ENCODE measurements at places on chromosomes 7 and 10.

GRCh38 chr7:102721-103120, 89.7 kb upstream of the FAM20C start:
- no peaks in the 10 kb centered on the region for H3K4me1 ChIP-seq
- H3K27ac ChIP-seq: no peak overlapping the region
- H3K27me3 ChIP-seq: no peaks in the 10 kb centered on the region
- H3K36me3 ChIP-seq: no peaks in the 10 kb centered on the region
- DNase-seq: no peak

GRCh38 chr7:23333671-23334246, 34.6 kb downstream of the MALSU1 start:
- no peaks in the 10 kb centered on the region for H3K36me3 ChIP-seq
- H3K4me1 ChIP-seq: peaks cover 15% of the 10 kb centered on the region
- DNase-seq: no peak
- H3K27ac ChIP-seq: peak overlapping the region; percentile 59
- no peaks in the 10 kb centered on the region for H3K27me3 ChIP-seq

GRCh38 chr7:153030976-153031375, 271.4 kb downstream of the ACTR3B start:
- no peaks in the 10 kb centered on the region for H3K27me3 ChIP-seq
- H3K4me1 ChIP-seq: no peaks in the 10 kb centered on the region
- no peak overlapping the region for H3K27ac ChIP-seq
- H3K4me3 ChIP-seq: no peak overlapping the region

DNA sequence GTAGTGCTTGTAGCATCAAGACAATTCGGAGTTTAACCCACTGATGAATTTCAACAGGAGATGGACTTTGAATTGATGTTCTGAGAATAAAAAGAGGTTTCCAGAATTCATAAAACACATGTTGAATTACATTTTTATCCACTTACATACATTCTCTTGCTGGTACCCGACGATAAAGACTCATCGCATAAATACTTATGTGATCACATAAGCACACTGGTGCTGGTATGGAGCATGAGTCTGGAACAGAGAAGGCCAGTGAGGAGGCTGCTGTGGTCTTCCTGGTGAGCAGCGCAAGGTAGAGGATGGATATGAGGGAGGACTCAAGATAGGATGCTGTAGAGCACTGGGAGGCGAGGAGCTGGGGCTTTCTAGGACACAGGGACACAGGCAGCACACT, 109.0 kb downstream of the RNF216 start:
- no peak overlapping the region for H3K4me3 ChIP-seq
- peaks cover 33% of the 10 kb centered on the region for H3K4me1 ChIP-seq
- no peak overlapping the region for H3K27ac ChIP-seq
- H3K36me3 ChIP-seq: no peaks in the 10 kb centered on the region

- peaks cover 10% of the 10 kb centered on the region for H3K36me3 ChIP-seq
- peak overlapping the region; percentile 45 for H3K27ac ChIP-seq
- no peak for DNase-seq
- H3K4me1 ChIP-seq: peaks cover 69% of the 10 kb centered on the region
- H3K27me3 ChIP-seq: no peaks in the 10 kb centered on the region
Observed at GRCh38 chr10:103652599-103653281, 159.2 kb downstream of the NEURL1 start.

GRCh38 chr10:95880704-95881103, 27.1 kb upstream of the CC2D2B start:
- H3K4me3 ChIP-seq: no peak overlapping the region
- H3K27ac ChIP-seq: no peak overlapping the region
- H3K4me1 ChIP-seq: peaks cover 5% of the 10 kb centered on the region
- no peak for DNase-seq
- H3K27me3 ChIP-seq: no peaks in the 10 kb centered on the region

- no peak overlapping the region for H3K27ac ChIP-seq
- DNase-seq: no peak
- H3K27me3 ChIP-seq: no peaks in the 10 kb centered on the region
- no peaks in the 10 kb centered on the region for H3K36me3 ChIP-seq
- peaks cover 34% of the 10 kb centered on the region for H3K4me1 ChIP-seq
- no peak overlapping the region for H3K4me3 ChIP-seq
Observed at GRCh38 chr7:4700577-4701235, 18.6 kb downstream of the FOXK1 start.

DNA sequence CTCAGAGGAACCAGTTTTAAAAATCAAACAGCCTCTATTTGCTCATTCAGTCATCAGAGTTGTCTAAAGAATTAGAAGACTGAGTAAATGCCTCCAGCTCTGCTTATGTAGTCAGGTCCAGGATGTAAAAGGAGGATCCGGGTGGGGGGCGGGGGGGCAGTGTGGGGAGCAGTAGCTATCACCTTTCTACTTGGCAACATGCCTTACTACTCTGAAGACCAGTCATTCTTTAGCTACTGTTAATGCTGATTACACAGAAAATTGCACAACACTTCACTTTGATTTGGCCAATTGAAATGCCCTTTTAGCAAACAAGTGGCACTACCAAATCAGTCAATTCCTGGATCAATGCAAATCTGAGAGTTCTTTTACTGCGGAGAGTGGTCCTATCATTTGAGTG, 164.2 kb downstream of the NXPH1 start:
- no peaks in the 10 kb centered on the region for H3K36me3 ChIP-seq
- no peak overlapping the region for H3K27ac ChIP-seq

- H3K4me3 ChIP-seq: no peak overlapping the region
- no peaks in the 10 kb centered on the region for H3K36me3 ChIP-seq
- no peaks in the 10 kb centered on the region for H3K27me3 ChIP-seq
- H3K4me1 ChIP-seq: peaks cover 5% of the 10 kb centered on the region
- H3K27ac ChIP-seq: no peak overlapping the region
Observed at GRCh38 chr7:100398239-100398638, 25.0 kb downstream of the PILRA start.

GRCh38 chr10:71696628-71697326, 22.8 kb downstream of the C10orf105 start:
- H3K27ac ChIP-seq: no peak overlapping the region
- no peak overlapping the region for H3K4me3 ChIP-seq
- peaks cover 25% of the 10 kb centered on the region for H3K4me1 ChIP-seq

DNA sequence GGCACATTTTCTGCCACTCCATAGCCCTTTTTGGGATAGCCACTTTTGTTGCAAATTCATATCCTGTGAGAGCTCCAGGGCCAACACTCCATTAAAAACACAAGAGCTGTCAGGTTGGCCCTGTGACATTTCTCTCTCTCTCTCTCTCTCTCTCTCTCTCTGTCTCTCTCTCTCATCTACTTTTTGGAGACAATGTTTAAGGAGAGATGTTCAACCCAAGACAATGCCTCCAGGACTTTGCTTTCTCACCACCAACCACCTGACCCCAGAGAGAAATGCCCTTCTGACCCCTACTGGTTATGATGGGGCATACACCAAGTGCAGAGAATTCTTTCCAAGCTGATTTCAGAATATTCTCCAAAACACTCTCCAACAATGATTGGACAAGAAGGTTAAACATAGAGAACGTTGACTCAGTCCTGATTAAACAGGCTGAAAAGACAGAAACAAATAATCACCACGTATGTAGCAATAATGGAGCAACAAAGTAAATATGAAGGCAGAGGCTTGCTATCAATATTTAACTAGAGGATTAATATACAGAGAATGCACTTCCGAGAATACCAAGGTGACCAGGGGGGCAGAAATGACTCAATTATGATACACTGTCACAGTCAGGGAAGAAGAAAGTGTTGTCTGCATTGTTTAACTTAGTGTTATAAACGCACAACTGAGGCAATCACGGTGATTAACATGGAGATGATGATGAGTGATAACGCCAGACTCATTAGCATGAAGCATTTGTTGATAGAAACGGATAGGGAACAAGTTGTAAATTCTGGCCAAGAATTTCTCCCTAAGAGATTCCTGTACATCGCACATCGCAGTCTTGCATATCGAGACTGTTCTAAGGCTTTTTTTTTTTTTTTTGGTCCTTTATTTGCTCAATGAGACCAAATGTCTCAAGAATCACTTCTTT, 178.5 kb downstream of the NRP1 start:
- DNase-seq: no peak
- H3K27ac ChIP-seq: no peak overlapping the region
- H3K4me3 ChIP-seq: no peak overlapping the region
- H3K27me3 ChIP-seq: no peaks in the 10 kb centered on the region

Data from suprapubic skin (tissue), 4 donors.